ENCODE measurements at places on chromosomes 3 and 15.
A peak's percentile ranks its signal among the peaks of the same experiment; 100 is the strongest.

DNA sequence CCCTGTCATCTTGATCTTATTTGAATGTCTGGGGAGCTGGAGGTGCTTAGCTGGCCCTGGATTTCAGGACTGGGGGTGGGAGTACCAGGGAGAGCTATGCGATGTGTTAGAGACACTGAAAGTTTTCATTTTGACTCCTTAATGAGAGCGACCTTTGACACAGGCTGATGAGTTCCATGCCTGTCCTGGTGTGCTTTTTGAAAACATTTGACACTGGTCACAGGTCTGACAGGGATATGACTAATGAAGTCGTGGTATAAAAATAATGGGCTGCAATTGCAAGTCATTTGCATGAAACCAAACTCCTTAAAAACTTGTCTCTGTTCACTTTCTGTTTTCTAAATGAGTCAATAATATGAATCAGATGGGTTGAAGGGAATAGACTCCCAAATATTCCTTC lies 81.9 kb downstream of the MECOM start:
- no peak for DNase-seq

GRCh38 chr3:181533811-181534210 lies 177.9 kb upstream of the SOX2 start:
- DNase-seq = no peak

- DNase-seq = no peak
Measured at GRCh38 chr15:33113666-33114373, 80.7 kb downstream of the FMN1 start.

- no peak for DNase-seq
Measured at GRCh38 chr3:9870978-9871377, 9.1 kb downstream of the CIDEC start.

DNA sequence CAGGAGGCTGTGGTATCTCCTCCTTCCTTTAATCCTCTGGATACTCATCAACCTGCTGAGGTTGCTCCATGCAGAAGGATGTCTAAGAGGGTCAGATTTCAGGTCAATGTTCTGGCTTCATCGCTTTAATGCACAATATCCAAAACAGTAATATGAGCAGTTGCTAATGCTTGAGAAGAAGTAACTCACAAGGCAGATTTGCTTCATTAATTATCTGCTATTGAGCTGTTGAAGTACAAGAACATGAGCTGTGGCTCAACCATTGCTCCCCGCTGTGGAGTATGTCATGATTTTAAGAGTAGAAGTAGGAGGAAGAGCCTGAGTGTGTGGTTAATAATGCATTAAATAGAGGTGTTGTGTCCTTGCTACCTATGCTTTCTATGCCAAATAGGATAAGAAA lies 1412.9 kb upstream of the ALCAM start:
- no peak for DNase-seq

DNA sequence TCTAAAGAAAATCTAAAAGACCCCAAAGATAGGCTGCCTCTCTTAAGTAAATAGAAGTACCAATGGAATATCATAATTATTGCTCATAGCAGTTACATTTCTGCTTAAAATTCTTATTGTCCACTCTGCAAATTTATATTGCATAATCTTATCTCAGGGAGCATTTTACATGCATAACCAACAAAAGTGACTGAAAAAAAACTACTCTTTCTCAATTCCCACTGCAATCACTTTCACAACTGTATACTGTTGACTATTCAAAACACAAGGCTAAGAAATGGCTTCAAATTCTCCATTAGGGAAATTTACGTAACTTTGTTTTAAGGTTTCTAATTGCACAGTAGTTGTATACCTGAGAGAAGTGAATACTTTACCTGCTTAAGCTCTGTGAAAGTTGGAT lies 56.3 kb downstream of the HMG20A start:
- DNase-seq = no peak

DNA sequence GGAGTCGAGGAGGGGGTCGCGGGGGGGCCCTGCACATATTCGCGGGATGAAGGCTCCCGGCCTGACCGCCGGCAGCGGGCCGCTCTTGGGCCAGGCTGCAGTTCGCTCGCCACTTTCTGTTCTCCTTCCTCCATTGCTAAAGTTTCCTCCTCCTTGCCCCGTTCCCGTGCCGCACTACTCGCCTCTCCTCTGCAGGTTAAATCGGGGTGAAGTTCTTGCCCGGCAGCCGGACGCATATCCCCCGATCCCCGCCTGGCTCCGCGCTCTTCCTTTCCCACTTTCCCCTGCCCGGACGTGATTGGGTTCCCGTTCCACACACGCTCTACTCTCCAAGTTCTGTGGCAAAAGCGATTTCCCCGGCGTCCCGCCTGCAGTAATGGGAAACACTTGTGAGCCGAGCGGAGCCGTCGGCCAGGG lies 556 bp downstream of the CRYBG3 start:
- peak; percentile 31 for DNase-seq

DNA sequence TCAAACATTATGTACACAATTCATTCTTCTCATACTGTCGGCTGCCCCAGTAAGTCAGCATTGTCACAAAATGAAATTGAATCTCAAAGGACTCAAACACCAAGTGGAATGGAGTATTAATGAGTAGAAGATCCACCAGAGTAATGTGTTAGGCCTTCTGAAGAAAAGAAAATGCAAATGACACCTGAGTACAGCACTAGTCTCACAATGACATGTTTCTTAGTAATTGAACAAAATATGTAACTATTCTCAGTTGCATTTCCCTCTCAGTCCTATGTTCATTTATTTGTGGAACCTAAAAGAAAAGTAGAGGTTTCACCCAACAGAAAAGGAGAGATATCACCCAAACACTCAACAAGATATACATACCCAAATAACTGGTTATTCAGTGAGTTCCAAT lies 283.9 kb upstream of the THBS1 start:
- DNase-seq = no peak

GRCh38 chr3:120498556-120499346 lies 48.0 kb upstream of the FSTL1 start:
- no peak for DNase-seq

GRCh38 chr3:127004641-127005397 lies 21.9 kb downstream of the PLXNA1 start:
- no peak for DNase-seq

DNA sequence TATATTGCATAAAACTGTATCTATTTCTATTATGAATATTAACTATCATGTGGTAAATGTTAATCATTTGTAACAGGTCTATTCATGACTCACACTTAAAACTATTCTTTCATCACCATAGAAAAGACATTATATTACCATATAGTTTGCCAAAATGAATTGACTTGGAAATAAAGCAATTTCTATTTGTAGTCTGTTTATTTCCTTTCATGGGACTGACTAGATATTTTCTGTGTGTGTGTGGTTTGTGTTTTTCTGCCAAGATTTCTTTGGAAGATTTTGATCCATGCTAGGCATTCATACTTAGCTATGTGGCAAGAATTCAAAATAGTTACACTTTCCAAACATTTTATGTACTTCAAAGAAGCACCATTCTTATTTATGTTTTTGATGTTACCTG lies 522.5 kb upstream of the AGTR1 start:
- no peak for DNase-seq

GRCh38 chr3:59856934-59857460 lies 807.2 kb upstream of the CFAP20DC start:
- DNase-seq = no peak

DNA sequence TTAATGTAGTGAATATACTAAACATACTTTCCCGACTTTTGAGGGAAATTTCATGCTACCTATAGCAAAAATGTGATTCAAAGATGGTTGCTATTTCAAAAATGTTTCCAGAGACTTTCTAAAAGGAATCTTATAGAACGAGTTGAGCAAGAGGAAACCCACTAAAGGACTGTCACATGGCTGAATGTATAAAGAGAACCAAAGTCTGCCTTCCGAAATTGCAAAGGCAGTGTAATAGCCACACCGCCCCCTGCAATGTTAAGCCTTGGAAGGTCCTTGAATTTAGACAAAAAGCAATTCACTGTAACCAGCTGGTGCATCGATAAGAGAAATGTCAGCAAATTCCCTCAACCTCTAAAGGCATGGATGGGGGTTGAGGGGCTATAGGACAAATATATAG lies 142.8 kb downstream of the CHL1 start:
- no peak for DNase-seq

GRCh38 chr3:25064681-25065080 lies 363.4 kb upstream of the RARB start:
- no peak for DNase-seq

All from stimulated activated CD4-positive, alpha-beta T cell treated with anti-CD3 and anti-CD28 coated beads, Interleukin-2, amount 100 ng/mL, for 24 hours (primary cell).